D721Med (cell line): ENCODE measurements at places on chromosomes 7 and 10.

- DNase-seq: no peak
Observed at GRCh38 chr7:107312418-107312817, 143.6 kb downstream of the HBP1 start.

GRCh38 chr10:42958142-42958868, 118.6 kb upstream of the RET start:
- no peak for DNase-seq

DNA sequence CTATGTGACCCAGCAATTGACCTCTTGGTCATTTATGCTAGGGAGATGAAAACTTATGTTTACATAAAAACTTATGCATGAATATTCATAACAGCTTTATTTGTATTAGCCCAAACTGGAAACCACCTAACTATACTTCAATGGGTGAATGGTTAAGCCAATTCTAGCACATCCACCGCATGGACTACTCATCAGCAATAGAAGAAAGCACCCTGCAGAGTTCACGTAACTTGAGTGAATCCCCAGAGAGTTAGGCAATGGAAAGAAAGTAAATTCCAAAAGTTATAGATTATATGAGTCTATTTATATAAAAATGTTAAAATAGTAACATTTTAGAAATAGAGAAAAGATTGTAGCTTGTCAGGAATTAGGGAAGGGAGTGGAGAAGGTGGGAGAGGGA, 60.2 kb upstream of the NRG3 start:
- no peak for DNase-seq

DNA sequence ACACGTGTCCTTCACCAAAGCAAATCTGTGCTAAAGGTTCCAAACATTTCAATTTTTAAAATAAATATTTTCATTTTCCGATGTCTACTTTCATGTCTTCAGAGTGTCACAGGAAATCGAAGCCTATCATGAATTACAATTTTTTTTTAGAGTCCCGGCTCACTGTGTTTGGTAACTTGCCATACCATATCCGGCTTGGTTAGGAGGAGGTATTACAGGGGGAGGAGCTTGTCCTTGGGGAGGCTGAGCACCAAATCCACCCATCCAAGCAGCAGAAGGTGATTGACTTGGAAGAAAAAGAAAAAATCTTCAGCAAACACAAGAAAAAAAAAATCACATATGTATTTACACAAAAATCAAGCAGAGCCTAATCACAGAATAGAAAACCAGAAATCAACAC, 21.3 kb downstream of the TIAL1 start:
- DNase-seq: no peak

DNA sequence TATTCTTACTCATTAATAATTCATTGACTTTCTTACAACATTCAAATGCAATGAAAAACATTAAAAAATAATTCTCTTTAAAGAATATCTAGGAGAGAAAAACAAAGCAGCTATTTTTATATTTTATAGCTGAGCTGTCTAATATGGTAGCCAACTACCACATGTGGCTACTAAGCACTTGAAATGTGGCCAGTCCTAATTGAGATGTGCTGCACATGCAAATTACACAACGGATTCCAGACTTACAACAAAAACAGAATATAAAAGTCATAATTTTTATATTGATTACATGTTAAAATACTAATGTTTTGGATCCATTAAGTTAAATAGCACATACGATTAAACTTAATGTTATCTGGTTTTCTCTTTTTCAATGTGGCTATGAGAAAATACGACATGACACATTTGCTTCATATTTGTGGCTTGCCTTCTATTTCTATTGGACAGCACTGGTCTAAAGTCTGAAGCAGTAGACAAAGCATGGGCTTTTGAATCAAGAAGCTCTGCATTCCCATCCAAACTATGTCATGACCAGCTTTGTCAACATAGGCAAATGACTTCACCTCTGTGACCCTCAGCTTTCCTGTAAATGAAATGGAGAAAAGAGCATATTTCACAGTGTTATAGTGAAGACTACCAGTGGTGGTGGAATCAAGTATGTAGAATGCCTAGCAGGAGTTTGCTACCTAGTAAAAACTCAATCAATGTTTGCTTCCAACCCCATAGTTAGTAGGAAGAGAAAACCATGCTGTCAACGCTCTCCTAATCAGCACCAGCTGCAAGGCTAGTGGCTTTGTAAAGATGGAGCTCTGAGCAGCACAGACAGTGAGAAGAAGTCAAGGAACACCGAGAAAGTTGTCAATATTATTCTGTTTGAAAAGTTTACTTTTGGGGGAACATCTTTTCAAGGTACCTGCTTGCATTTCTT, 37.1 kb upstream of the GDF10 start:
- DNase-seq: no peak

DNA sequence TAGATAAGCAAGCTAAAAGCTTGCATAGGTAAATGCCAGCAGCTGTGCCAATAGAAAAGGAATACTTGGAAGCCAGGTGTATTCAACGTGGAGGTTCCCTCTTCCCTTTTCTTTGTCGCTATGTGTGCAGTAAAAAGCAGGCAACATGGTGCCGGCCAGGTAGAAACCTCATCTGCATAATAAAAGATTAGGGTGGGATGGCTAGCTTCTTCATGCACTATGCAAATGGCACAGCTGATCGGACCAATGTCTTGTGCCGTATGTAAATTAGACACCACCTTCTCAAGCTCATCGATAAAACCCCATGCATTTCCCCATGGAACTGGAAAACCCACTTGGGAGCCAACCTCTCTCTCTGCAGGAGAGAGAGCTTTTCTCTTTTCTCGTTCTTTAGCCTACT, 150.9 kb upstream of the FOXK1 start:
- DNase-seq: no peak

DNA sequence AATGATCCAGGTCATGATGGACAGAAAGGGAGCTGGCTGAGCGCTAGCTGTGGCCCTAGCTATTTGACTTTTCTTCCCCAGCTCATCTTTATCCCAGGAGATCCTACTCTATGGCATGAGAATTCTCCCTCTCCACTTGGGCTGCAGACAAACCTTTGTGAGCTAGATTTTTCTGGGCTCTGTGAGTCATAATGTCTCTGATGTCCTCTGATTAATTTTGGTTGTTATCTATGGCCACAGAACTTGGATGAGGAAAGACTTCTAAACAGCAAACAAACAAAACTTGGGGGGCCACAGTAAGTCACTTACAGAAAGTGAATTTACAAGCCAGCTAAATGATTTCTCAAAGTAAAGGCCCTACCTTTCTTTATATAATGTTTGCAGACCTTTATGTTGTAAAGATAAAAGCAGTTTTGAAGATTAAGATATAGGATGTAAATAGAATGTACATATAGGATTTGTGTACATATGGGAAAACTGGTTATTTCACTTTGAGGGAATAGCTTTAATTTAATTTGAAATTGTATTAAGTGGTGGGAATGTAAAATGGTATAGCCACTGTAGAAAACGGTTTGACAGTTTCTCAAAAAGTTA, 10.4 kb downstream of the ABLIM1 start:
- no peak for DNase-seq

GRCh38 chr7:130500910-130501309, 9.0 kb downstream of the MEST start:
- no peak for DNase-seq

DNA sequence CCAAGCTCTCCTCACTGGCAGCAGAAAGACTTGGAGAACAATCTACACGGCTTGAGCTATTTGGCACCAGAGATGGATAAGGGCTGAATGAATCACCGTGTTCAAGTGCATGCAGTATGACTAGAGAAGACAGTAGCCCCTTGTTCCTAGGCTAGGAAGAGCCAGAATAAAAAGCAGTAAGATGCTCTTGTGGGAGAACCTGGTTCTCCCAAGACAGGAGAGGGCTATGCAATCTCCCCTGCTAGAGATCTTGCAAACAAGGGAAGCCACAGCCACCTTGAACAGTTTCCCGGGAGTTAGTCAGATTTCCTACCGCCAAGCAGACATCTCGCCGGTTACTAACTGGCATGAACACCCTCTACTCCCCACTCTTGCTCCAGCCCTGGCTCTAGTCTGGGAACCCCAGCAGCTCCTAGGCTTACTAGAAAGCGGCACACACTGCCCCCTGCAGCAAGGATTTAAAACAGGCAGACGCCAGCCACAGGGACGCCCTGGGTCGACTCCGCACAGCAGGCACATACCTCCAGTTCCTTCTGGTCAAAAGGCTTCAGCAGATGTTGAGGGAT, 107.3 kb downstream of the SMURF1 start:
- no peak for DNase-seq

DNA sequence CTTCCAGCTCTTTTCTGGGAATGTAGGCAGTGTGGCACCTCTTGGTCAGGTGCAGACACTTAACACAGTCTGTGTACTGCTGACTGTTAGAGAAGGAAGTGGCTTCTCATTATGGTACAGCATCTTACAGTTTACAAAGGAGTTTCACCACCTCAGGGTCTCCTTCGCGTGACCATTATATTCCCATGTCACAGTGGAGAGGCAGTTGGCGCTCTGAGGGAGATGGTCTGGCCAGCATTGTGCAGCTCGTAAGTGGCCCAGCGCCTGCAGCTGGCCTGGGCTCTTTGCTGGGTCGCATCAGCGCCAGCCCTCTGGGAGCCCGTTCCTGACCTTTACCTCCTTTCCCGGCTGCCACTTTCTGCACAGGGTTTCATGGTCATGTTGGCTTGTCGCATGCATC, 15.4 kb downstream of the TSPAN15 start:
- no peak for DNase-seq

- DNase-seq: no peak
Observed at GRCh38 chr7:137919987-137920386, 73.2 kb upstream of the DGKI start.

DNA sequence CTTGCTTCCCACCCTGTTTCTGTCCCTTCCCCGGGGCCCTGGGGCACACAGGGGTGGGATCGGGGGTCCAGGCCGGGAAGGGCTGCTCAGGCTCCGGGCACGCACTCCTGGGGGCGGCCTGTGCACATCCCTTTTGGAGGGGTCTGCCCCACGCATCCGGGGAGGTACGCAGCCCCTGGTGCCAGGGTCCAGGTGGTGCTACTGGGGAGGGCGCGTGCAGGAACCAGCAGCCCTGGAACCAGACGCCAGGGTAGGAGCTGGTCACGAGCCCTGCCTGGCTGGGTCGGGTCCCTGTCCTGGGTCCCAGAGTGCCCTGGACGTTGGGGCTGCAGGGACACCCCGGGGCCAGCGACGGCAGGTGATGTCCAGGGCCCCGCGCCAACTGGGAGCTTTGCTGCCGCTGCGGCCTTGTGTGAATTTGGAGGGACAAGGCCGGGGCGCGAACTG, 53.4 kb downstream of the GLRX3 start:
- no peak for DNase-seq
